NCI-H1092 (cell line): ENCODE measurements at places on chromosomes 2 and 18.
A peak's percentile ranks its signal among the peaks of the same experiment; 100 is the strongest.

- DNase-seq = no peak
These were observed 100.1 kb upstream of the MAP2 start for GRCh38 chr2:209323738-209324137.

DNA sequence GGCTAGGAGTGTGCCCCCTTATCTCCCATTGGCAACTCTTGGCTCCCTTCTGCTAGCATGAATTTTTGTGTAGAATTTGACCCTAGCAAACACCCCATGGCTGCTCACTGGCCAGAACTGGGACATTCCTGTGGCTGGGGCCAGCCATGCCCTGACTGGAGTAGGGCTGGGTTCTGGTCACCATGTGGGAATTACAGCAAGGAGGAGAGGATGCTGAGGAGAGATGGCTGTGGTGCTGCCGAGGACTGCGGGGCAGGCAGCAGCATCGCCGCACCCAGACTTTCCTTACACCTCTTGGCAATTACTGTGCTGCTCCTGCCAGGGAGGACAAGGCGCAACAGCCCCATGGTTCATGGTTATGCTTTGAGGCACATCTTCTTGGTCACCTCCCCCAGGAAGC is 12.7 kb downstream of the KCNF1 start:
- DNase-seq = no peak

DNA sequence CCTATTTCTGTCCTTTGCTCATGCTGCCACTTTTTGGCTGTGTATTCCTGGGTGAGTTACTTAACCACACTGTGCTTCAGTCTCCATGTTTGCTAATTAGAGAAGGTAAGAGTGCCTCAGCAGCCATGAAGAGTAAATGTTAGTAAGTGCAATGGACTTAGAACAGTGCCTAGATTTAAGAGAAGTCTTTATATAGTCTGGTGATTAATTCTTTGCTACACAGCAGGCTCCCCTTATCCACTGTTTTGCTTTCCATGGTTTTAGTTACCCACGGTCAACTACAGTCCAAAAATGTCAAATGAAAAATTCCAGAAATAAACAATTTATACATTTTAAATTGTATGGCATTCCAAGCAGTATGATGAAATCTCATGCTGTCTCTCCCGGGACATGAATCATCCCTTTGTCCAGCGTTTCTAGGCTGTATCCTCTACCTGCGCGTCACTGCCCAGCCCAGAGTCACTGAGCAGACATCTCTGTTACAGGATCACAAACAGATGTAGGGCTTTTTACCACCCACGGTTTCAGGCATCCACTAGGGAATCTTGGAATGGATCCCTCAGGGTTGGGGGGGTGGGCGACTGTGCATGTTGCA is 91.0 kb downstream of the CTIF start:
- DNase-seq = no peak

- no peak for DNase-seq
These were observed 10.2 kb downstream of the LPIN2 start for GRCh38 chr18:3002732-3003131.

GRCh38 chr2:149456285-149456684 is 125.9 kb downstream of the LYPD6 start:
- DNase-seq = no peak

- no peak for DNase-seq
These were observed 19.1 kb upstream of the RAB11FIP5 start for GRCh38 chr2:73131807-73132206.

- no peak for DNase-seq
These were observed 942.3 kb downstream of the CPS1 start for GRCh38 chr2:211498551-211499205.

GRCh38 chr2:216700781-216701180 is 5.4 kb upstream of the IGFBP5 start:
- DNase-seq = no peak

DNA sequence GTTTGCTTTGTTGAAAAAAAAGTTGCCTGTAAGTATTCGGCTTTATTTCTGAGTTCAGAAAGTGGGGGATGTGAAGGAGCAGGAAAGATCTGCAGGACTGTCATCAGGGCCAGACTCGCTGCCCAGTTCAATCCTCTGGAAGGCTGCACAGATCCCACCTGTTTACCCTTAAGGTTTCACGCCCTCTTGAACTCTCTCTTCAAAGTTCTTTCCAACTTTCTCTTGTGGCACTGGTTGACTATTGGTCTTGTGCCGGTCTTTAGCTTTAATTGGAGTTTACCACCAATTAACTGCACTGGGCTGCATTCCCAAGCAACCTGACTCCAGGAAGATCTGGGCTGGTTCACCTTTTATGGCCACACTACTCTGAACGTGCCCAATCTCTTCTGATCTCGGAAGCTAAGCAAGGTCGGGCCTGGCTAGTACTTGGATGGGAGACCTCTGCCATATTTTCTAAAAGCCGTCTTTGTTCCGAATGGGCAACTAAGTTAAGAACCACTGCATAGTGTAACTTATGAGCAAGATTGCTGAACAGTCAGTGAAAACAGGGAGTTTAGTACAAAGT is 495.0 kb downstream of the DPP10 start:
- no peak for DNase-seq

DNA sequence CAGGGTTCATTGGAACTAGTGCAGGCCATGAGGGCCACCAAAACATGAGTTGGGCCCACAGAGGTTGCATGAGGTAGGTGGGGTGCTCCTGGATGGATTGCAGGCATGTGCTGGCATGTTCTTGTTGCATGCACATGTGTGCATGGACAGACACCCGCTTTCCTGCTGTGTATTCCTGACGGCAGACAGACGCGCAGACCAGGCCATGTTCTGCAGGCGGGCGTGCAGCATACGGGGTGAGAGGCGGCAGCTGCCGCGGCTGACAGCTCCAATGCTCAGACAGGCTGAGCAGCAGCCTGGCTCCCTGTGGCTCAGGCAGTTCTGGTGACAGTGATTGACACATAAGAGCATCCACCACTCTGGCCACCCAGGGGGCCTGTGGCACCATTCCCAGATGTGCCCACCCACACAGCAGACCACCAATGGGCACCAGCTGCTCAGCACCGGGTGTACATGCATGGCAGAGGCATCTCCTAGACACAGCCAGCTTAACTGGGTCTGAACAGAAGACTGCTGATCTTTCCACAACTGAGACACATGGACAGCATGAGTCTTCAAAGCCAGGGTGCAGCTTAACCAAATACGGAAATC is 21.2 kb downstream of the HS1BP3 start:
- no peak for DNase-seq

DNA sequence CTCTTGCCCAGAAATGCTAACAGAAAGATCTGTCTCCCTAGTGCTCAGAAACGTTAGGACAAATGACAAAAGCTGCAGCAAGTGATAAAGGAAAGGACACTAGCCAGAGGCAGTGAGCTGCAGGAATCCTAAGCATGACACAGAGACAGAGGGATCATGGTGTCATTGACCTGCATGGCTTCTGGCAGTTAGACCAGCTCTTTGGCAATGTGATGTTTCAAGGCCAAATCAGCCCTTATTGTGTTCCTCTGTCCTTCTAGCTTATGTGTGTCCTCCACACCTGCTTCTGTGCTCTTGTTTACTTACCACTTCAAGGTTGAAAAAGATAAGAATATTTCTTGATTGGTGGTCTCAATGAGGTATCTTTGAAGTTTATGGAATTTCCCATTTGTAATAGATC is 120.8 kb downstream of the RHBDD1 start:
- DNase-seq = no peak

GRCh38 chr2:221606424-221606823 is 34.3 kb upstream of the EPHA4 start:
- DNase-seq = no peak

DNA sequence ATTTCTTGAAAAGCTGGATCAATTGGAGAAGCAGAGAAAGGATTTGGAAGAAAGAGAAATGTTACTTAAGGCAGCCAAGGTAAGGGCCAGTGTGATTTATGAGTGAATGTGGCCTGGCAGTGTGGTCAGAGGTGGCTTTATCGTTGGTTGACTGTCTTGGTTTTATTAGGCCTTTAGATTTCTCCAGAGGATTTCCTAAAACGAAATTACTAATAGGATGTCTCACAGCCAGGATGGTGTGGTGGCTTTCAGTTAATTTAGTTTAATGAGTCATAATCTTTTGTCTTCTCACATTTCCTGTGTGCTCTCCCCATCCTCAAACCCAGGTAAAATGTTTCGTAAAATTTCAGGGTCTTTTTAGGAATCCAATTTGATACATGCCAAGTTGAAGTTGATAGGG is 100.8 kb downstream of the TAF4B start:
- DNase-seq = no peak

- DNase-seq = no peak
These were observed 51.1 kb upstream of the EPC2 start for GRCh38 chr2:148593421-148593820.

GRCh38 chr2:205858881-205859441 is 176.7 kb downstream of the NRP2 start:
- no peak for DNase-seq

DNA sequence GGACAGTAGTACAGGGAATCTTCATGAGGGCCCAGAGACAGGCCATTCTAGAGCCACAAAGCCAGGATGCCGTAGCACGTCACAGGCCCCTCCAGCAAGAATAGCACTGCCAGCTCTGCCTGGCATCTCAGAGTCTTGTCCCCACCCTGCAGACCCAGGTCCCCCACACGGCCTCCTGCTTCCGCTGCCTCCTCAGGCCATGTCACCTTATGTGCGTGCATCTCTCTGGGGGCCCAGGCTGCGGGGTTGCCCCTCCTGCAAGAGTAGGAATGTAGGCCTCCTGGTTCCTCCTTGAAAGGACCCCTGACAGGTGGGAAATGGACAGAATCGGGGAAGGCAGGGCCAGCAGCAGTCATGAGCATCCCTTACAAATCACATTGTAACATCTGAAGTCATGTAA is 49.8 kb downstream of the ADI1 start:
- no peak for DNase-seq

GRCh38 chr2:122764014-122764413 is 1008.6 kb downstream of the TSN start:
- no peak for DNase-seq

GRCh38 chr18:26482569-26482968 is 65.8 kb downstream of the KCTD1 start:
- no peak for DNase-seq

- no peak for DNase-seq
These were observed 3.0 kb upstream of the DLX1 start for GRCh38 chr2:172082105-172082943.

- DNase-seq = no peak
These were observed 707.5 kb upstream of the FSHR start for GRCh38 chr2:49861821-49862220.

- no peak for DNase-seq
These were observed 401.9 kb downstream of the LRP1B start for GRCh38 chr2:141728886-141729285.

GRCh38 chr2:209253544-209253943 is 170.3 kb upstream of the MAP2 start:
- no peak for DNase-seq

DNA sequence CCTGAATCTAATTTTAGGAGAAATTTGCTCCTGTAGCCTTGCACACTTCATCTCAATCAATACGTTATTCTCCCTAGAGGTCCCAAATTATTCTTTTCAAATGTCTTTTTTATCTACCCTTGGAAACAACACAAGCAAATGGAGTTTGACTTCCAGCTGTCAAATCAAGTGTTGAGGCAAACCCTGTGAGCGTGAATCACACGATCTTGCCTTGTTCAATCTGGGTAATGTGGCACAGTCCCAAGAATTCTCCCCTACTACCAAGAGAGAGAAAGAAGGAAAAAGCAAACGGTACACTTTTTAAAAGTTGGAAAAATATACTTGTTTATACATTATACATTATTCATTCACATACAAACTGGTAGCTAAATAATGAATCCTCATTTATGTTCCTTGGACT is 2035.3 kb upstream of the CELF4 start:
- no peak for DNase-seq

GRCh38 chr2:36579297-36579664 is 18.7 kb downstream of the FEZ2 start:
- no peak for DNase-seq

- no peak for DNase-seq
These were observed 12.5 kb upstream of the PAX8 start for GRCh38 chr2:113291191-113291590.

- DNase-seq = no peak
These were observed 135.1 kb downstream of the RIT2 start for GRCh38 chr18:42980426-42980825.

DNA sequence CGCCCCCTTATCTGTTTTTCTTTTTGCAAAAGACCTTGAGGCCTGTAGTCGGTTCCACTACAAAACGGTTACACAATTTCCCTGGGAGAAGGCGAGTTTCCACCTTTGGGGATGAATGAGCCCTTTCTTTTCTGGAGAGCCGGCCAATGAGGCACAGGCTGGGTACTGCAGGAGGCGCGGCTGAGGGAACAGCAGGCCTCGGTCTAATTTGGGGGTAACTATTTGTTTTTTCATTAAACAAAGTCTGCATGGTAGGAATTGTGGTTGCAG is 129.2 kb downstream of the MYCN start:
- no peak for DNase-seq

GRCh38 chr2:175004980-175005732 is at the start of gene CHN1:
CHN1 (minus strand) TSS chr2:175005381; CDS start chr2:175004912, 469 bp downstream.
- DNase-seq = peak; percentile 87

DNA sequence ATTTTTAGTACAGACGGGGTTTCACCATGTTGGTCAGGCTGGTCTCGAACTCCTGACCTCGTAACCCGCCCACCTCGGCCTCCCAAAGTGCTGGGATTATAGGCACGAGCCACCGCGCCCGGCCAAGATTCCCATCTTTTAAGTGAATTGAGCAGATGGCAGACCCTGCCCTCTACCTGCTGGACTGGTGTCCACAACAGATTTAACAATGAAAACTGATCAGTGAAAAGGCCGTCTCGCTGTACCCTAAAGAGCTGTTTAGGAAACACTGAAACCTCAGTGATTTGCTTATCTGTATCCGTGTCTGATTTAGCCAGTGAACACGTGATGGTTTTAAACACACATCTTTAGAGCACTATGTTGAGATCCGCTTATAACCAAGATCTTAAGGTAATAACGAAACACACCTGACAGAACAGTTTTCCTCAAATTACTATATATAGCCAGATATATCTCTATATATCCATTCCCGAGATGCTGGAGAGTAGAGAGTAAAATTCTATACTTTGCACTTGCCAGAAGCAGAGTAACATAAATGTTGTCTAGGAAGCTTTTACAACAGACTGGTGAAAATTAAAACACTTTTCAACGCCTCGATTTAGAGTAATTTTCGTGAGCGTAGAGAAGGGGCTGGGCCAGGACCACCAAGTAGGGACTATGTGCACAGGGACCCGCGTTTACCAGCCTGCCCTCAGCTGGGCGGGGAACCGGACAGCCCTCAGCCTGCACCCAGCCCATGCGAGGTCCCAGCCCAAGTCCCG is 594 bp downstream of the FAM161A start:
- DNase-seq = no peak

DNA sequence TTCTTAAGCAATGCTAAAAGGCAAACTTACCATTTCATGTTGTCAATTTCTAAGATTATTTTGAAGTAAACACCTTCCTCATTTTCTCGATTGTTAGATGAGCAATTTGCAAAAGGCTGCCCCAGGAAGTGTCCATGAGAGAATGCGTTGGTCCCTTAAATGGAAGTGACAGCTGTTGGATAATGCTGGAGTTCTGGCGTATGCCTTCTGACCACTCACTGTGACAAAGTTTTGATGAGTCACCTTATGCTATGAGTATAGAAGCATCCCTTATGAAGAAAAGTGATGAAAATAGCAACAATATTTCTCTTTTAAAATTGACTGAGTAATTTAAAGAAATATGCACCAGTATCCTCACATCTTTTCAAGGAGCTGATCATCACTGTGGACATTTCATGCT is 1497.5 kb downstream of the DPP10 start:
- no peak for DNase-seq
